ENCODE measurements at places on chromosomes 7 and 10.
A peak's percentile ranks its signal among the peaks of the same experiment; 100 is the strongest.

GRCh38 chr10:79941585-79942210, 7.2 kb downstream of the SFTPD start:
- DNase-seq: no peak

DNA sequence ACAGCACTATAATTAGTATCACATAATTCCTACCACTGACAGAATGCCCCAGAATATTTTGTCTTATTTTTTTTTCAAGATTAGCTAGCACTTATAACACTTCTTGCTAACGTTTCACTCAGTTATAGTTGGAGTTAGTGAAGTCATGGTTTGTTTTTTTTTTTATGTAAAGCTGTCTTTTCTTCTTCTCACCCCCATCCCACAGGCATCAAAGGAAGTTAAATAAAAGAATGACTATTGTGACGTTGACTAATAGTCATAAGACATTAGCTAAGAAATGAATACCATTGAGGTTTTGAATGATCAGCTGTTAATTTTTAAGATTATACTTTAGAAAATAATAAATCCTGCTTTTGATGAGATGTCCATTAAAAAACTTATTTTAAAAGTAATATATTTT, 498.3 kb downstream of the GFRA1 start:
- DNase-seq: peak; percentile 14

DNA sequence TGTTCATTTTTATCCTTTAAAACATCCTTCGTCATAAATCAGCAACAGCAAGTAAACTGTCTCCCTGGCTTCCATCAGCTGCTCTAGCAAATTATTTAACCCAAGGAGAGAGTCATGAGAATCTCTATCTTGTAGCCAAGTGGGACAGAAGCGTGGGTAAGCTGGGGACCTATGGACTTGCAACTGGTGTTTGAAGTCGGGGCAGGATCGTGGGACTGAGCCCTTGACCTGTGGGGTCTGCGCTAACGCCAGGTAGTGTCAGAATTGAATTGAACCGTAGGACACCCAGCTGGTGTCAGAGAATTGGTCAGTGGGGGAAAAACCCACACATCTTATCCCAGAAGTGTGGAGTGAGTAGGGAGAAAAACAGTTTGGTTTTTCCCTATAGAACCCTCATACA, 13.4 kb downstream of the AIFM2 start:
- DNase-seq: no peak

DNA sequence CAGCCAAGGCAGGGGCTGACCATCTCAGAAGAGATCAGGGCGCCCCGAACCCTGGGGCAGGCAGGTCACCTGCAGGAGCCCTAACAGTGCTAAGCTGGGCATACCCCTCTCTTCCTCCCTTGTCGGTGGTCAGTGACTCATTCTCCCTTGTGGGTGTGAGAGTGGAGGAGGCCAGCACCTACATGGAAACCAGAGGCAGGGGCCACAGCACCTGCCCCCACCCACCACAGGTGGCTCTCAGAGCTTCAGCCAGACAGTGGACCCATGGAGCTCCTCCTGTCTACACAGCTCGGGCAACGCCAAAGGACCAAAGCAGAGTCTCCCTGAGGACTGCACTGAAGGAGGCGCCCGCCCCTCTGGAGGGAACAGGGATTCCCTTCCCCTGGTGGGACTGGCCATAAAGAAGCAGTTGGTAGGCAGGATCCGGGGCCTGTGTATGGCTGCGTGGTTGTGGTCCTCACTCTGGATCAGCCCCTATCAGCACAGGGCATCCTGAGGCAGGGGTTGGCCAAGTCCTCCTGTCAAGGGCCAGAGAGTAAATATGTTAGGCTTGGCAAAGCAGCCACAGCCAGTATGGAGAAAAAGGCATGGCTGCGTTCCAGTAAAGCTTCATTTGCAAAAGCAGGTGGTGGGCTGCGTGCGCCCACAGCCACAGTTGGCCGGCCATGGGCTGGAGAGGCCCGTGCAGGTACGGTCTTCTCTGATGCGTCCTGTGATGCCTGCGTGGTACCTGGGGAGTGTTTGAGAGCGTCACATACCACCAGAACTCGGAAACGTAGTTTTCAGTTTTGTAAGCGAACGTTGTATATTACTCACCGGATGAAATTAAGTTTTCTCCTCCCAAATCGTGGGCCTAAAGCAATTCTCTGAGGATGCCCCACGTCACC, 198.2 kb downstream of the EBF3 start:
- DNase-seq: no peak

DNA sequence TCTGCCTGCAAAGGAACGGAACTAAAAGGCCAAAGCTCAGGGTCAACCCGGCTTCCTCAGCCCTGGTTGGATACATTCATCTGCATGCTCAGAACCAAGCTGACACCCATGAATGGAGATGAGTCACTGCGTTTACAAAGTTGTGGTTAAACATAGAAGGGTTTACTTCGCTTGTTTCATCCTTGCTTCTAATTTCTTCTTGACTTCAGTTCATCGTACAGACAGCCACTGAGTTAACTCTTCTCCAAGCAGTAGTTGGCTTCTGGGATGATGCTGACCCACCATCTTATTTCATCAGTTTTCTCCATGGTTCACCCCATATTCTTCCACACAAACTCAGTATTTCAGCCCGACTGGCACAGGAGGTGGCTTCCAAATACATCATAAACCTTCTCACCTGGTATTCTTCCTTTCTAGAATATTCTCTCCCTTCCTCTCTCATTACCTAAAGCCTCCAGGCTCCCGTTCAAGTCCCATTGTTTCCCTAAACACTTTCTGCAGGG, 166.3 kb upstream of the RNF32 start:
- DNase-seq: peak; percentile 87

GRCh38 chr10:119416855-119417254, 125.7 kb downstream of the RGS10 start:
- peak; percentile 31 for DNase-seq

- peak; percentile 29 for DNase-seq
Observed at GRCh38 chr7:151626422-151627115, 106.9 kb upstream of the RHEB start.
